ENCODE measurements at places on chromosomes 7 and 10.

DNA sequence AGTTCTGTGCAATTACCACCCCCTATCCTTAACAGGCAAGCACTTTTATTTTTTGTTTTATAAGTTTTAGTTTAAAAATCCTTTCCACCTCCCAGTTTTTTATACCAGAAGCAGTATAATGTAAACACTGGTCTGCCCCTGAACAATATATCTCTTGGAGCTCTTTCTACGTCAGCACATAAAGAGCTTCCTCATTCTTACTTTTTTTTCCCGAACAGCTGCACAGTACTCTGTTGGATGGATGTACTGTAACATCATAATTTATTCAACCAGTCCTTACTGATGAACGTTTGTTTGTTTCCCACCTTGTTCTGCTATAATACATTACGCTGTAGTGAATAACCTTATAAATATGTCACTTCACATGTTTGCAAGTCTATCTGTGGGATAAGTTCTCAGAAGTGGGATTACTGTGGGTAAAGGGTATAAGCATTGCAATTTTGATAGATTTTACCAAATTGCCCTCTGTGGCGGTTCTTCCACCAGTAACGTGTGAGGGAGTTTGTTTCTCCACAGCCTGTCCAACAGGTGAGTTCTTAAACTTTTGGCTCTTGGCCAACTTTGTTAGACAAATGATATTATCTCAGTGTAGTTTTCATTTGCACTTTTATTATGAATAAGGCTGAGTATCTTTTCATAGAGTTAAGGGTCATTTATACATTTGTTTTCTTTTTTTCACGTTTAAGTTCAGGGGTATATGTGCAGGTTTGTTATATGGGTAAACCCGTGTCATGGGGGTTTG is 32.8 kb downstream of the ADRA2A start:
- no peak for DNase-seq

- no peak for DNase-seq
Observed at GRCh38 chr7:22269963-22270362, 87.0 kb downstream of the RAPGEF5 start.

GRCh38 chr10:104445359-104445758 is 91.7 kb downstream of the CFAP58 start:
- DNase-seq = no peak

- no peak for DNase-seq
Observed at GRCh38 chr10:79310911-79311573, 36.2 kb upstream of the PPIF start.

- no peak for DNase-seq
Observed at GRCh38 chr10:49080071-49080470, 35.3 kb downstream of the VSTM4 start.

DNA sequence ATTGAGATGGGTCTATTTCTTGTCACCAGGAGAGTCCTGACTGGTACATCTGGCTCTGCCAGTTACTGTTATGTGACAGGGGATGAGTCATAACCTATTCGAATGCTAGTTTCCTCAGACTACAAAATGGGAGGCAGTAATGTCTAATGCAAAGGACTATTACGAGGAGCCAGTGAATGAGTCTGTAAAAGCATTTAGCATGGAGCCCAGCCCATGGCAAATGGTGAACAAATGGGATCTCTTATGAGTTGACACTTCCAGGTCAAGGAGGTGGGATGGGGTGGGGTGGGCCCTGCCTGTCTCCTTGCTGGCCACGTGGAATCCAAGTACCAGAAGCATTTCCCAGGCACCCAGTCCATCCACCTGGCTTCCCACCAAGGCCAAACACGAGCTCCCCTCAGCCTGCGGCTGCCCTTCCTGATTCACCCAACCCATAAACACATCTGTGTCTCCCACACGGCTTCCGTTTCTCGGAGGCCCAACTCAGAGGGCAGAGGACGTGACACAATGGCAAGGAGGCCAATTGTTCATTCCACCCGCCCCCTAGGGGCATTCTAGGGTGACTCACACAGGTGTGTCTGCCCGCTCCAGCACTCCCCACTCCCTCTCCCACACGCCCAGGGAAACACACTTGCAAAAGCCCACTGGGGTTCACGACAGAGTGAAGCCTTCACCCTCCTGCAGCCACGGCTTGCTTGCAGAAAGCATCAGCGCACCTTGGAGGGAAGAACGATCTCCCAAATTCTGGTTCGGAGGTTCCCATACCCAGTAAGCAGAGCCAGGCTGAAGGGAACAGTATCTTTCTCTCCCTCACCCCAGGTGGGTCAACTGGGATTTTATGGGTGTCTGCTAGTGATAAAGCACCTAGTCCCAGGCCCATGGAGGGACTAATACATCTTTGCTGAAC is 109.8 kb downstream of the SH3PXD2A start:
- no peak for DNase-seq
